ENCODE measurements at places on chromosomes 12 and 14.

GRCh38 chr14:100402631-100403030 is 79.5 kb downstream of the SLC25A47 start:
- no peak for DNase-seq

- DNase-seq: no peak
Observed at GRCh38 chr12:132669166-132669879, 17.8 kb downstream of the POLE start.

DNA sequence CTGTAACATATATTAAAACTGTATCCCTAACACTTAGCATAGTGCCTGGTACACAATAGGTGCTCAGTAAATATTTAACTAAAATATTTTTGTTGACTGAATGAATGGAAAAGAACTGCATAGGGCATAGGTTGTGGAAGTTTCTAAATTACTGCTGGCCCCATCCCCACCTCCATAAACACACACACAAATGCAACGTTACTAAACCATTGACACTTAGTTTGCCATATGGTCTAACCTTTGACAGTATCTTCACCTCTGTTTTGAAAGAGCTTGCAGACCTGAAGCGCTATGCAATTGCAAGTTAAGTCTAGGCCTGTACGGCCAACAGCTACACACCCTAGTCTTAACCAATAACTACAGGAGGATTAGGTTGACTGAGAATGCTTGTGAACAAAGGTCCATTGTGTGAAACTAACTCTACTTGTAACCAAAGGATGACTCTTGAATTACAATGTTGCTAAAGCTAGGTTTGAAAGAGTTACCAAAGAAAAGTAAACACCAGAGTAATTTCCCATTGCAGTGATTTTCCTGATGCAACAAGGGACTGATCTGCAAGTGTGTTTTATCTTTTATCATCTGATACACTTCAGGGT is 924 bp upstream of the MANSC1 start:
- DNase-seq: no peak

GRCh38 chr14:53409969-53410368 is 256.8 kb upstream of the DDHD1 start:
- DNase-seq: no peak

- no peak for DNase-seq
Observed at GRCh38 chr14:89242652-89243279, 174.3 kb downstream of the FOXN3 start.

GRCh38 chr12:88944397-88944796 is 364.1 kb upstream of the KITLG start:
- DNase-seq: no peak

- no peak for DNase-seq
Observed at GRCh38 chr12:124296916-124297351, 2.0 kb downstream of the RFLNA start.

DNA sequence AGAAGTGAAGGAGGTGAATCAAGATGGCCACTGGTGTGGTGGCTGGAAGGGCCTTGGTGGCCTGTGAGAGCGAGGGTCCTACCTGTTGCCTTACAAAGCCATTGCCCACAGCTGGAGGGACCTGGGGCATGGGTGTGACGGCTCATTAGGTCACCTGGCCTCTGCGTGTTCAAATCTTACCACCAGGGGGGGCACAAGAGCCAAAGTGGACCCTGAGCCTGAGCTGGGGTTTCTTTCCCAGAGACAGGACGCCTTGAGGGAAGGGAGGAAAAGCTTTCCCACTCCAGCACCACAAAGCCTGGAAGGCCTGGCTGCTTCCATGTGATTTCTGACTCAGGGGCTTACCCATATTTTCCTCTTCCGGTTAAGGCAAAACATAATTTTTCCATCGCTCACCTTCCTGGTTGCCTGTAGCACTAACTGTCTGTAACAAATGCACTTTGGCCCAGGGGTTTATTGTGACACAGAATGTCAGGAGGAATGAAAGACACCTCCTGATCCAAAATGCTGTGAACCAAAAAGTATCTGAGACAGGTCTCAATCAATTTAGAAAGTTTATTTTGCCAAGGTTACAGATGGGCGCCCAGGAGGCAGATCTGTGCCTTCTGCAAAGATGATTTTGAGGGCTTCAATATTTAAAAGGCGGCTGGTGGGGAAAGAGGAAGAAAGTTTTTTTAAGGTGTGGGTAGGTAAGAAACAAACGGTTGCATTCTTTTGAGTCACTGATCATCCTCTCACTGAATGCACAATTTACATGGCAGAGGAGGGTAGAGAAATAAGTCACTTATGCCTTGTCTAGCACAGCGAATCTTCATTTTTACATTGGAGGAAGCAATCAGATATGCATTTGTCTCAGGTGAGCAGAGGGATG is 4.3 kb upstream of the CD9 start:
- DNase-seq: peak; percentile 50

- no peak for DNase-seq
Observed at GRCh38 chr14:59254911-59255545, 66.6 kb downstream of the DAAM1 start.

DNA sequence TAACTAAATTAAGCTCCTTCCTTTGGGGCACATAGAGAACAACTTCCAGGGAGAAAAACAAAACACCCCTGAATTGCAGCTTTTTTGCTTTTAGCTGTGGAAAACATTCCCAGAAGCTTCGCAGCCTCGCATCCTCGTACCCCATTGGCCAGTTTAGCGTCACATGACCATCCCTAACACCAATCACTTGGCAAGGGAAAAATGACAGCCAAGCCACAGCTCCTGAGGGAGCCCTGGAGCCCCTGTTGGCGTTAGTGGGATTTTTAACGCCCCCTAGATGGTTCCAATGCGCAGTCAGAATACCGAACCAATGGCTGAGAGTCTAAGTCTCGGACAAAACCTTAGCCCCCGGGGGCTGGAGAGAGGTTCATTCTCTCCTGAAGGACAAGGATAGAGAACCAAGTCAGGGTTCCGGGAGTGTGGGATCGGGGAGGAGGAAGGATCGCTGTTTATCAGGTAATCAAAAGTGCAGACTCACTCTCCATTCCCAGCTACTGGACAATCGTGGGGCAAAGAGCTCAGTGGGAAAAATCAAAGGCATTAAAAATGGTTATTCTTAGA is 135.6 kb upstream of the HIF1A start:
- DNase-seq: no peak

DNA sequence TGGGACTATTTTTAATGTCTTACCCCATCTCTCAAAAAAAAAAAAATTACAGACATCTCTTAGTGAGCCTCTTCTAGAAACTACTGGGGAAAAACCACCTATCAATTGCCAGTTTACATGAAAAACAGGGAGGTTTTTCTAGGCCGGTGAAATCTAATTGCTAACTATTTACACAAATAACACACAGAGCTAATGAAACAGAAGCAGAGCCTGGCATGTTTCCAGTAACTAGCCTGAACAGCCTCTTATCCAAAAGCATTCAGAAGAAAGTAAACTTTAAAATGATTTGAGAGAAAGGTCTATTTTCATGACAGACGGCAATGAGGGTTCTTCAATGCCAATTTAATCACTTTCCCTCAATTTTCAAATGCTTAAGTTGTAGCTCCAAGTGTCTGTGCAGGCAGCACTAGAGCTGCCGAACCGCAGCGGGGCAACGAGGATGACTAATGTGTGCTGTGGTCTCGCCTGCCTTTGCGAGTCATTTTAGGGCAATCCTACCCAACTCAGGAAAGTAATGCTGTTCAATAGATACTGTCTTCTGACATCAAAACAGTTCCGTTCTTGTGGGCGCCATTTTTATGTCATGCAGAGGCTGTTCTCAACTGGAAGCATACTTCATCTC is 84.6 kb downstream of the SETD3 start:
- no peak for DNase-seq

- no peak for DNase-seq
Observed at GRCh38 chr14:22485178-22485577, 103.8 kb downstream of the DAD1 start.

- DNase-seq: no peak
Observed at GRCh38 chr12:94074980-94075629, 73.3 kb upstream of the PLXNC1 start.

DNA sequence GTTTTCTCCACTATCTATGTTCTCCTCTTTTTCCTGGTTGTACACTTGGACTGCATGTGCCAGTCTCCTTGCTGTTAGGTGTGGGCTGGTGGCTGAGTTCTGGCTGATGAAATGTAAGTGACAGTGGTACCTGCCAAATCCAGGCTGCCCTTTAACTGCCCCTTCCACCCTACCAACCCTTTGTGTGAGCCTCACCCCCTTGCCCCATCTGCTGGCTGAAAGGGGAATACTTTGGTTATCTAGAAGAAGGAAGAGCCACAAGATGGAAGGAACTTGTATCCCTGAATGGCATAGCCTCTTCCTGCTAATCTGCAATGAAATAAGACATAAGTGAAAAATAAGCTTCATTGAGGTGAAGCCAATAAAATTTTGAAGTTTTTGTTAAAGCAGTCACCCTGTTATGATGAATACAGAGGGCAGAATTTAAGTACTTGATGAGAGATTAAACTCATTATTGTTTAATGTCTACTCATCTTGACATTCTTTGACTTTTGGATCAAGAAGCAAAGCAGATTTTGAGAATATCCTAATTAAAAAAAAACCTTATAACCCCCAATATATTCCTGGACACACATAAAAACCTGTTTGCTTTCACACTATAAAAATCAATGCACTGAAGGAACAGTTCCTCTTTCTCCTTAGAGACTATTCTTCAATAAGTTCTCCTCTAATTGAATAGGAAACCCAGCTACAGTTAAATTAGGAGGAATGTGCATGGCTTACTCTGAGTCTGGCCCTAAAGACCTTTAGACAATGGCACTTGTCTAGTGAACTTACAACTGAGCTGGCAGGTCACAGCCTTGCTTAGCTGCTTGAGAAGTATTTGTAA is 262.6 kb upstream of the BTG1 start:
- DNase-seq: peak; percentile 26

DNA sequence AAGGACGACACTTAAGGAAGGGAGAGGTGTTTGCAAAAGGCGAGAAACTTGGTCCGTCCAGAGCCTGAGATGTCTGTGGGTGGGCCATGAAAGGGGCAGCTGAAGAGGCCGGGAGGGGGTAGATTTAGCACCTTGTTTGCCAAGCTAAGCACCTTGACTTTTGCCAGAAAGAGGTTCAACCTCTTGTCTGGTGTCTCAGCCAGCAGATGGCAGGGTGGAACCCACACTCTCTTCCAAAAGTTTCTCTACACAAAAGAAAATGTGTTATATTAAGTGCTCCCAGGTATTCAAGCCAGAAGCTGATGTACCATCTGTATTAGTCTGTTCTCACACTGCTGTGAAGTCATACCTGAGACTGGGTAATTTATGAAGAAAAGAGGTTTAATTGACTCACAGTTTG is 69.9 kb downstream of the SUDS3 start:
- no peak for DNase-seq

DNA sequence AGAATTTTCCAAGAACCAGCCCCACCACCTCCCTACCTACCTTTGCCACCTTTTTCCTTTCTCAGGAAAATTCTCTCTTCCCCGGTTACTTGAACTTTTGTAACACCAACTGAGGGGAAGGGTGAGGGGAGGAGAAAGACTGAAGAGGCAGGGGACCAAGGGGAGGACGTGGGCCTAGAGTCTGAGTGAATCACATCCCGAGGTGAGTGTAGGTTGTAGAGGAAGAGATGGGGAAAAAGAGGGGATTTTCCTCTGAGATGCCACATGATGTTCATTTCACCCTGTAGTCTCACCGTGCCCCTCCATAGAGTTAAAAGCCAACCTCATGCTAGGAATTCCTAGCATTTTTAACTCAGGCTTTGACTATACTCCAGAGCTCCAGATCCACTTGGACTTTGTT is 311.8 kb downstream of the RPAP3 start:
- DNase-seq: no peak
